ENCODE measurements at places on chromosomes 4 and X.

GRCh38 chr4:26022346-26023202, 108.6 kb downstream of the SMIM20 start:
- peak; percentile 71 for DNase-seq

- DNase-seq: no peak
Observed at GRCh38 chrX:107563824-107564223, 64.5 kb upstream of the PRPS1 start.

DNA sequence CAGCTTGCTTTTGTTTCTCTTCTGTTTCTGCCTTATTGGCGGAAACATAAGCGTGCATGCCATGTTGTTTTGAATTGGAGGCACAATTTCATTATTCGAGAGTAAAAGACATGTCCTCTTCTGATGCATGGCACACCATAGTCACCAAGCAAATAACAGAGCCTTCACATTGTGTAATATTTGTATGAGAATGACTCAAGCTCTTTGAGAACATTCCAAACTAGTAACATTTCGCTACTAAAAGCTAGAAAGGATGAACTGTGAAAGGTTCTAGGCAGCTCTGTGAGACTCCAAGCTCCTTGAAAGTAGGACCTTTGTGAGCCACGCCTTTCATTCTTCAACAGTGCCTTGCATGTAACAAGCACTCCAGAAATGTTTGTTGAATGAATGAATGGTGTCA, 9.2 kb upstream of the ANXA3 start:
- peak; percentile 75 for DNase-seq

- peak; percentile 93 for DNase-seq
Observed at GRCh38 chr4:1010395-1011021, 918 bp upstream of the FGFRL1 start.

DNA sequence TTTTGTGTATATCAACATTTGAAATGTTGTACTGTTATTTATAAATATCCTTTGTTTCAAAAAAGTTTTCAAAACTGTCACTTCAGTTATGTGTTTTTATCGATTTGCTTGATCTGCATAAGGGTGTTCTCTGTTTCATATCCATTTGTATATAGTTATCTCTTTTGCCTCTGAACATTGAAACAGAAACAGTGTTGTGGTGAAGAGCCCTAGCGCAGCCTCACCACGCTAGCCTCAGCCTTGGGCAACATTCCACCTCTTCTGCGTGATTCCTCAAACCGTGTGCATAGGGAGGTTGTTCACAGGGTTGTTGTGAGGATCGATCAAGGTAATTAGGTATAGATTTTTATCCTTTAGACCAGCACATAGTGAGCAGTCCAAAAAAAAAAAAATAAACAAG, 287.0 kb upstream of the GALNT7 start:
- no peak for DNase-seq

DNA sequence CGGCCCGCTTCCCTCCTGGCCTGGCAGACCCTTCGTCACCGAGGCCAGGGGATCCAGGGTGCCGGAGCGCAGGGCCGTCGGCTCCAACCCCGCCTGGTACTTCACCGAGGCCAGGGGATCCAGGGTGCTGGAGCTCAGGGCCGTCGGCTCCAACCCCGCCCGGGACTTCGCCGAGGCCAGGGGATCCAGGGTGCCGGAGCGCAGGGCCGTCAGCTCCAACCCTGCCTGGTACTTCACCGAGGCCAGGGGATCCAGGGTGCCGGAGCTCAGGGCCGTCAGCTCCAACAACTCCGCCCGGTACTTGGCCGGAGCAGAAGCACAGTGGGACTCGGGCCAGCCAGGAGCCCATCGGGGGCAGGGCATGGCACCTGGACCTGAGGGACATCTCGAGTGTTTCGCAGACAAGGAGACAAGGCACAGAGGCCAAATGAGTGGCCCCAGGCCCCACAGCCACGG, 85.1 kb downstream of the FAM53A start:
- DNase-seq: no peak

GRCh38 chrX:9482837-9483236, 18.0 kb downstream of the TBL1X start:
- no peak for DNase-seq

- peak; percentile 72 for DNase-seq
Observed at GRCh38 chr4:143773998-143774895, 73.8 kb upstream of the FREM3 start.
